Stimulated activated CD8-positive, alpha-beta memory T cell treated with anti-CD3 and anti-CD28 coated beads, Interleukin-2, amount 100 ng/mL, for 48 hours (primary cell): ENCODE measurements at places on chromosomes 16 and 17.

- DNase-seq = no peak
These were observed 378.7 kb upstream of the DYNLRB2 start for GRCh38 chr16:80161799-80162739.

GRCh38 chr17:72382971-72383722, 262.3 kb downstream of the SOX9 start:
- DNase-seq = no peak

- no peak for DNase-seq
These were observed 61.6 kb downstream of the RGS9 start for GRCh38 chr17:65198653-65199382.

DNA sequence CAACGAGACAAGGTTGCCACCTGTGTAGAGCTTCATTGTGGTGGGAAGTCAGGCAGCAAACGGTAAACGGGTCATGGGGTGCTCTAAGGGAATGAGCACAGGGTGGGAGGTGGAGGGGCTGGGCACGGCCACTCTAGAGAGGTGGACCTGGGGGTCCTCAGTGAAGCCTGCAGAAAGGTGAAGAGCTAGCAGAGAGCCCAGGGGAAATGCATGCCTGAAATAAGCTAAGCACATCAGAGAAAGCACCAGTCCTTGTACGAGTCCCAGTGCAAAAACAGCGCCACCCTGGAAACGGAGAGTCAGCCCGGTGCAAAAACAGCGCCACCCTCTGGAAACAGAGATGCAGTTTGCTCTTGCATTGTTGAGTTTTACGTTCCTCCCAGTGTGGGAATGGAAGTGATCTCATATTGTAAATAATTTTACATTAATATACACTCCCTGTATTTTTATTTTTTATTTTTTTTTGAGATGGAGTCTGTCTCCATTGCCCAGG, 65.0 kb downstream of the TBC1D16 start:
- DNase-seq = no peak

- no peak for DNase-seq
These were observed 13.1 kb upstream of the SEZ6 start for GRCh38 chr17:29018788-29019474.

DNA sequence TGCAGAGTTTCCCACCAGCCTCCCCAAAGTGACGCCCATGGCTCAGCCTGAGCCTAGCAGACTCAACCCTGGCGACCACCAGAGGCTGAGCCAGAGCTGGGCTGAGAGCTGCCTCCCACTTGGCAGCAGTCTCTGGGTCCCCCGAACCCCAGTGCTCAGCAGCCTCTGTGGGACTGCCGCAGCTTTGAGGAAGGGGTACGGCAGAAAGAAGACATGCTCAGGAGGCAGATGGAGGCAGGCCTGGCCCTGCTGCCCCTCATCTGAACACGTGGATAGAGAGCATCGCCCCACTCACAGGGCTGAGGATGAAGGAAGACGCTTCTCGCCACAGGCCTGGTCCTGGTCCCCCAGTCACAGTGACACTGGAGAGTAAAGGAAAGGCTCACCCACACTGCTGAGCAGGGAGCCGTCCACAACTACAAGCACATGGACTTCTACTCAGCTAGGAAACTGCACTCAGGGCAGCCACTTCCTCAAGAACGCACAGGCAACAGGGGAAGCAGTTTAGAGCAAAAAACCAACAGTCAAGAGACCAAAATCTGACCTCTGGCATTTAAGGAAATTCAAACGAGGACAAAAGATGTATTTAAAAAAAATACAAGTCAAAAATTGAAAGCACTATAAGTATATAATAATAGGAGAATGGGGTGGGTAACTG, 45.2 kb upstream of the GSG1L start:
- no peak for DNase-seq

DNA sequence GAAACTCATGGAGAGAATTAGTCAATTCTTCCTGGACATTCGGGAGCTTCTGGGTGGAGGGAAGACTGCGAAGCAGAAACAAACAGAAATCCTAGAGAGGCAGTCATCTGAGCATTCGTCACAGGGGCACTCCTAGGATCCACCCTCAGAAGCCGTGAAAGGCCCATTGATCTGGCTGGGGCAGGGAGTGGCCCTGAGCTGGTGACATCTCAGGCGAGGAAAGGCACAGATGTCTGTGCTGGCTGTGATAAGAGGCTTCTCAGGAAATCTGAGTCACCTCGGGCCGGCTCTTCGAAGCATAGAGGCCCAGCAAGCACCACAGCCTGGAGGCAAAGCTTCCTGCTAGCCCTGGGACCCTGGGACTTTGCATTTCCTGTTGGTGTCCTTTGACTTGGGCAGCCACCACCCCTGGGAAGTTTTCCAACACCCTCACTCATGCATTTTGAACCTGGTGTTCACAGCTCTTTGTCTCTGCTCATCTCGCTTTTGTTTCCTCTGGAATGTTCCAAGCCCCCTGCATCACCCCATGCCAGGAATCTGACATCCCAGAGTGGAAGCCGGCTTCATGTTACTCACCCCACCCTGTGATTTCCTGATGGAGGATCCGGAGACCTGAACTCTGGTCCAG, 23.3 kb upstream of the CDRT4 start:
- no peak for DNase-seq

DNA sequence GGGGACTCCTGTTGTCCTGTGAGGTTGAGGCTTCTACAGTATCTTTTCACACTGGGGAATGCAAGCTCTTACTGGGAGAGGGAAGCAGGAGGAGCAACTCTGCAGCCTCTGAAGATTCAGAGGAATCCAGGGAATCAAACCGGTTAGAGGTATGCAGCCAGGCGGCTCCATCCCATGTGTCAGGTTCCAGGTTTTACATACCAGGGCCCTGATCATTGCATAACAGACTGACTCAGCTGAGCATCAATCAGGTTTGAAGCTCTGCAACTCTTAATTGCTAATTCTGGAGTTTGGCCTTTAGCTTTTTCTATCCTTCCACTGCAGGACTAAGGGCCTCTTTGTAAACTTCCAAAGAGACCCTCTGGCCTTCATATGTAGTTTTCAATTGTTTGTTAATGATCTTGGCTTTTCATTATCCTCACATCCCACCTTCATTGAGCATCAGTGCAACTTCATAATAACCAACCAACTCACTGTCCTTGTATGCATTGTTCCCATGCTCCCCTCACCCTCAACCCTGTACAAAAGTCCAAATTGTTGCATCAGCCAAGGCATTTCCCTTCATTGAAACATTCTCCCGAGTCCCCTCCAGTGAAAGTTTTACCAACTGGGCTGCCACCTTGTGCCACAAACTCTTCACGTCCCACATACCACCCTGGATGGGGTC, 59.7 kb upstream of the DHX40 start:
- DNase-seq = no peak

GRCh38 chr17:78888941-78889518, 14.0 kb downstream of the CEP295NL start:
- DNase-seq = no peak

DNA sequence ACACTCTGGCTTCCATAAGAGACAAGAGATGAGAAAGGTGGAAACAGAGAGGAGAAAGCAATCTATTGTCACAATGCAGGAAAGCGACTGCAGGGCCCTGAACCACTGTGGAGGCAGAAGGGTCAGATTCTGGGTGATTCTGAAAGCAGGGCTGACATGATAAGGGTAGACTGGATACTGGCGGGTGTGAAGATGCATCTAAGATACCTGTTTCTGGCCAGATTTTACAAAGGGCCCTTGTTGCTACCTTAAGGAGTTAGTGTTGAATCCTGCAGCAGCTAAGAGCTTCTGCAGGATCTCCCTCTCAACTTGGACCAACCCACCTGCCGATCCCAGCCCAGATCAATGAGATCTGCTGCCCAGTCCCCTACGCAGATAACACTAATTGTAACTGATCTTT, 6.1 kb upstream of the MEFV start:
- no peak for DNase-seq

DNA sequence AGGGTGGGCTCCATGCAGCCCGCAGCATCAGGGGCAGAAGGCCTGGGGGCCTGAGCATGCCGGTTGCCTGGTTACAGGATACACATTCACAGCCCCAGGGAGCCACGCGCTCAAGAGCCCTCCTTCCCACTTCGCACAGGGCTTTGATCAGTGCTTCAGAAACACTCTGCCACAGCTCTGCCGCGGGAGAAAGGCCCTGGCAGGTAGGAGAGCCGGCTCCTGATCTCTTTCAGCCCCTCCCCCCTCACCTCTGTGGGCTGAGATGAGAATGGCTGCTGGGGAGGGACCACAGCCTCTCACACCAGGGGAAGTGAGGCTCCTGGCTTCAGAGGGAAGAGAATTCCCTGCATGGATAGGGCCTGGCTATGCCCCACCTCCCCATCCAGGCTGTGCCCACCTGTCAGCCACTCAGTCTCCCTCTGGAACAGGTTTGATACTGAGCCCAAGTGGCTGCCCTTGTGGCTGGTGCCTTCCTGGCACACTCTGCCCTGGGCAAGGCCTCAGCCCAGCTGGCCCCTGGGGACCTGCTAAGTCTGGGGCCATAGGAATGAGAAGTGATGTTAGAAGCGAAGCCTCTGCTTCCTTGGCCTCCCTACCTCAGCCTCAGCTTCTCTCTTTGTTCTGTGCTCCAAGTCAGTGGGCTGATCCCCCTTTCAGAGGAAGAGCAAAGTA, 8.6 kb downstream of the DOK4 start:
- no peak for DNase-seq

- no peak for DNase-seq
These were observed 11.1 kb downstream of the CCDC57 start for GRCh38 chr17:82201498-82201910.

GRCh38 chr17:43603321-43603720, 57.2 kb upstream of the ETV4 start:
- DNase-seq = no peak

DNA sequence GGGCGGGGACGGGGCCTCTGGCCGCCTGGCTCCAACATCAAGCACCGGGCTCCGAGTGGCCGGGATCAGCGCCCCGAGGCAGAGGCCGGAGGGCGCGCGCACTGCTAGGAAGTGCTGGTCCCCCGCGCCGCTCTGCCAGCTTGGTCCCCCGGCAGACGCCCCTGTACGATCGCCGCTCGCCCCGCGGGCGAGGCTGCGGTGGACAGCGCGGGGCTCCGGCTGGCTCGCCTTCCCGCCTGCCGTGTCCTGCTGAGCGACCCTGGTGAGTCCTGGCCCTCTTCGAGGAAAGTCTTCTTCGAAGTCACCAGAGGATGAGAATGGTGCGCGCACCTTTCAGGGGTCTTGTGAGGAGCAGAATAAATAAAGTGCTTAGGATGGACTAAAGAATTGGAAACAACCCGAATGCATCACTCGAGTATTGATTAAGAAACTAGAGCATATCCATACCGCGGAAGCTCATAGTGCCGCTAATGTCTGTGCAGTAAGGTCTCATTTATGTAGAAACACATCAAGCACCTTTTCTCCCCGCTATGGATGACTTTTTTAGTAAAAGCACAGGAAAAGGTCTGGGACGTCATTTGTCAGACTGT, 392 bp downstream of the ZNF213 start:
- no peak for DNase-seq

- DNase-seq = no peak
These were observed 392 bp downstream of the ZSCAN32 start for GRCh38 chr16:3400446-3400778.

GRCh38 chr16:86165479-86165878, 266.5 kb downstream of the IRF8 start:
- DNase-seq = no peak

DNA sequence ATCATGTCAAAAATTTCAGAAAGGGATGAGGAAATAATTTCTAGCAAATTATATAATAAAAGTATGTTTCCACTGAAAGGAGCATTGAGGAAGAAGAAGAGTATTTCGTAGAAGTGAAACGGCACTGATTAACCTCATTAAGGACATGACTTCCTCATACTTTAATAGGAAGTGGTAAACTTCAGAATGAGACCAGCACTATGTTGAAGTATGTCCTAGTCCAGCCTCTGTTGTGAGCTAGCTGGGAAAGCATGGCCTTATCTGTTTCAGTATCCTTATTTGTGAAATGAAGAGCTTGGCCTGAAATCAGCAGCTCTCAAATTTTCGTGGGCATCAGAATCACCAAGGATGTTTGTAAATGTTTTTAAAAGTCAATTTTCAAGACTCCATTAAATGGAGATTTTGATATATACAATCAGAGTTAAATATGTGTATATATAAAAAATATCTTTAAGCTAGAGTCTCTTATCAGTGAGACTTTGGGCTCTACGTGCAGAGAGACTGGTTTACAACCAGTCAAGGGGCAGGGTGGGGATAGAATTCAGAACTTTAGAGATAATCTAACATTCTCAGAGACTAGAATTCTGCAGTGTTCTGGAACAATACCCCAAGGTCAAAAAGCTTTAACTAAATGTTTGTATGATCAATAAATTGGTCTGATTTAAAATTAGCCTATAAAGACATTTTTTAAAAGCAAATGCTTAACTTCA, 365.4 kb downstream of the CDH13 start:
- DNase-seq = no peak

DNA sequence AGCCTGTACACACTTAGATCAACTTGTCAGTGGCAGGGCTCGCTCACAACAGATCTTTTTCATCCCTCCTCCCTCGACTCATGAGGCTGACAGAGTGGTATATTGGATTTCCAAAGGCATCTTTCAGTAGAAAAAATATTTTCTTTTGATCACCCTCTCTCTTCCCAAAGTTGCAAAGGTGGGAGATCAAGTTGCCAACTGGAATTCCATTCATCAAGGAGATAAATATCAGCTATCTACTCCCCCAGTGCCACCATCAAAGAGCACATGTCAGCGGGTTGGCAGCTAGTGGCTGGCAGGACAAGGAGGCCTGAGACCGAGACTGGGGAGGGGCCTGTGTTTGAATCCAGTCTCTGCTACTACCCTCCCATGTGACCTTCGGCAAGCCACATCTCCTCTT, 539.7 kb upstream of the CDH11 start:
- no peak for DNase-seq

GRCh38 chr16:72286936-72287620, 115.1 kb upstream of the PMFBP1 start:
- no peak for DNase-seq

GRCh38 chr17:77529328-77529650, 388.5 kb downstream of the SEC14L1 start:
- DNase-seq = no peak

GRCh38 chr16:8867932-8868415, 832 bp downstream of the CARHSP1 start:
- DNase-seq = no peak

GRCh38 chr16:84298376-84298899, 3.8 kb downstream of the WFDC1 start:
- no peak for DNase-seq

GRCh38 chr16:58456193-58456592, 43.8 kb upstream of the NDRG4 start:
- DNase-seq = no peak

DNA sequence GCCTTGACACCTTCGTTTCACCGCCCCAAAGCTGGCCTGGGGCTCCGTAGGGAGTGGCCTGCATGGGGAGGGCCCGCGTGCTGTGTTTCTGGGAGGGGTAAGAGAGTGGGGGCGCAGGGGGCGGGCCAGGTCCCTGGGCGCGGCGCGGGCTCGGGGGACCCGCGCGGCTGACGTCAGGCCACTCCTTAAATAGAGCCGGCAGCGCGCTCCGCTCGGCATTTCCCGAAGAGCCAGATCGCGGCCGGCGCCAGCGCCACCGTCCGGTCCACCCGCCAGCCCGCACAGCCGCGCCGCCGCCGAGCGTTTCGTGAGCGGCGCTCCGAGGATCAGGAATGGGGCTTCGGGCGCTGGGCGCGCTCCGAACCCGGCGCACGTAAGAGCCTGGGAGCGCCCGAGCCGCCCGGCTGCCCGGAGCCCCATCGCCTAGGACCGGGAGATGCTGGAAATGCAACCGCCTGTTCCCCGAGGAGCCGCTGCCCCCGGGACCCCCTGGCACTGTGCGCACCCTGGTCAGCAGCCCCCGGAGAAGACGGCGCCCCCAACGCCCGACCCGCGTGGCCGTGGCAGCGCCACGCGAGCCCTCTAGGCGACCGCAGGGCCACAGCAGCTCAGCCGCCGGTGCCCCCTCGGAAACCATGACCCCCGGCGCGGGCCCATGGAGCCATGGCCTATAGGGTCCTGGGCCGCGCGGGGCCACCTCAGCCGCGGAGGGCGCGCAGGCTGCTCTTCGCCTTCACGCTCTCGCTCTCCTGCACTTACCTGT, at the start of gene HS3ST2:
TSS of gene HS3ST2 (plus strand) at position 215 of the 763 bp plus-strand sequence. CDS start at position 664, 449 bp downstream.
- DNase-seq = no peak
